ENCODE measurements at places on chromosomes 11 and 22.
A peak's percentile ranks its signal among the peaks of the same experiment; 100 is the strongest.

GRCh38 chr11:126175393-126175792 lies 36.1 kb downstream of the RPUSD4 start:
- DNase-seq, result no peak

GRCh38 chr22:35337932-35338331 lies 38.2 kb downstream of the TOM1 start:
- no peak for DNase-seq

- peak; percentile 42 for DNase-seq
These were observed 697 bp downstream of the RNF169 start for GRCh38 chr11:74749127-74749964.

GRCh38 chr11:60345489-60345888 lies 18.4 kb downstream of the MS4A6E start:
- no peak for DNase-seq

DNA sequence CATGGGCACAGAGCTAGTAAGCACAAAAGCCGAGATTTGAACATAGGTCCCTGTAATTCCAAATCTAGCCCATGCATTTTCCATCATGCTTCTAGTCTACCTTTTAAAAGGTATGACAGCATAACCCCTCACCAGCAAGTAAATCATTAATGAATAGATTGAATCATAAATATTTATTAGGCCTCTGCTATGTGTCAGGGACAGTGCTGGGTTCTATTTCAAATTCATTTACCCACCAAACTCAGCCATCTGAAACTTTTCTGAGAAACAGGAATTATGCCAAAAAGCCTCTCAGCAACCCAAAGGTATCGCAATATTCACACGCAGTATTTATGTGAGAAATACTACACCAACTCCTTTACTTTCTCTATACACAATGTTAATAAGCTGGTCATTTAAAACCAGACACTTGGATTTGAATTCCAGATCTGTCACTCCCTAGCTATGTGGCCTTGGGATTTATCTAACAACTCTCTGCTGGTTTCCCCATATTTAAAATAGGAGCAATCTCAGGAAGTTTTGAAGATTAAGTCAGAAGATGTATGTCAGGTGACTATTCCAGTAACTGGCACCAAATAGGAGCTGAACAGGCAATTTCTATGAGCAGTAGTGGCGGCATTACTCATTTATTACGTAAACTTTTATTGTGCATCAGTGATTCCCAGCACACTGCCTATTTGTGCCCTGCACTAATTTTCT lies 191.4 kb downstream of the TENM4 start:
- no peak for DNase-seq

DNA sequence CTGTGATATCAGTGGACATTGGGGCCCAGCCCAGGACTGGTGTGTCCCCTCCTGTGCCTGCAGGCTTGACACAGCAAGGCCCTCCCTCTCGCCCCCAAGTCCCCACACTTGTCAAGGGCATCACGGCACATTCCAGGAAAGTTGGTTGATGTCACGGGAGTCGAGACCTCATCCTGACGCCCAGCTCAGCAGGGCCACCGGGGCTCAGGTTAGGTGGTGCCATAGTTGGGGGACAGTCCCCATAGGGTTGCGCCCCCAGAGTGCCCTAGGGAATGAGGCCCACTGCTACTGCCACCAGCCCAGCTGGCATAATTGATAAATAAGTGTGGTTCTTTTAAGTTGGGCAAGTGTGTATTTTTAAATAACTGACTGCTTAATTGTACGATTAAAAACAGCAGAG lies 28.3 kb upstream of the GRAMD4 start:
- DNase-seq, result no peak

DNA sequence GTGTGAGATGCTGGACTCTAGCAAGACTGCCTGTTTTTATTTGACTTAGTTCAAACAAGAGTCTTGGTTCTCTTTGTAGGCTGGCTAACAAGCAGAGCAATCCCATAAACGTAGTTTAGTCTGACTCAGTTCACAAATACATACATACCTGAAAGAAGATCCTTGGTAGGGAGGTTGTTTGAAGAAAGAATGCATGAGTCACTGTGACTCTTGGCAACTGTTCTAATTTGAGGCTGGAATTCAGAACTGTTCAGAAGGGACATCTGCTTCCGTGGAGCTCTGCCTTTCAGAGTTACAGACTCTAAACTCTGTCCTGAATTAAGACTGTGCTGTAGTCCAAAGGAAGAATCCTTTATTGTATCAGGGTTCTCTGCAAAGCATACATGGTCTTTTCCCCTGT lies 32.2 kb downstream of the C2CD3 start:
- DNase-seq, result no peak
